Suprapubic skin (tissue), 4 donors: ENCODE measurements at places on chromosomes 5 and 9. TPM values are rescaled to one million over a fixed set of nuclear protein-coding genes. Genes with fewer than 3 reads are reported as not detected.

- no peak overlapping the region for H3K27ac ChIP-seq
- no peak for DNase-seq
- no peaks in the 10 kb centered on the region for H3K36me3 ChIP-seq
- no peak overlapping the region for H3K4me3 ChIP-seq
- no peaks in the 10 kb centered on the region for H3K27me3 ChIP-seq
Observed at GRCh38 chr5:107835096-107835495, 164.4 kb upstream of the EFNA5 start.

DNA sequence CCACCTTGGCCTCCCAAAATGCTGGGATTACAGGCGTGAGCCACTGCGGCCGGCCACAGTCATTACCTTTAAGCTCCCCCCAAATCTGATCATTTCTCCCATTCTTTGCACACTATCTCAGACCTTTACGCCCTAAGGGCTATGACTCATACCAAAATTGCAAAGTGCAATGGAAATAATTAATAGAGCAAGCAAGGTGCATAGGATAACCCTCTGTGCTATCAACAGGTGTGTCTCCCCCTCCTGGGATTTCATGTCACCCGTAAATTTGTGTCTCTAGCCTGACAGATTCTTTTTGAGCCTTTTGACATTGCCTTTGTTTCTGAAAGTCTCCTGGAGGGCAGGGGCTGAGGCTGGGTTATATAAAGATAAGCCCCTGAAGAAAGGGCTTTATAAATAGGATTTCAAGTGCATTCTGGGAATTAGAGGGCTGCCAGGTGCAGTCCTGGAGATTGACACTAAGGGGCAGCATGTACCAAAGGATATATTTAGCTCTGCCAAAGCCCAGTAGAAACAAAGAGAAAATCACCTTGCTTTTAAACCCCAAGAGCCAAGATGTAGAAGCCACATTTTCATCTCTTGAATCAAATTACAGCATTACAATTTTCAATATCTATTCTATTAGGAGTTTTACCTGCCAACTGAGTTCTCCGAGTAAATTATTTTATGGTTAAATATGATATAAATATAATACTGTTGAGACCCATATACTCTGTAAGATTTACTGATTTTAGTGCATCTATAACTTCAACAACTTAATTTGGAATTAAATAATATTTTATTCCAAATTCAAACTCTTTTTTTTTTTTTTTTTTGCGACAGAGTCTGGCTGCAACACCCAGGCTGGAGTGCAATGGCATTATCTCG, 18.2 kb downstream of the S100Z start:
- no peaks in the 10 kb centered on the region for H3K27me3 ChIP-seq
- H3K4me1 ChIP-seq: no peaks in the 10 kb centered on the region
- H3K4me3 ChIP-seq: no peak overlapping the region
- DNase-seq: no peak
- no peaks in the 10 kb centered on the region for H3K36me3 ChIP-seq

DNA sequence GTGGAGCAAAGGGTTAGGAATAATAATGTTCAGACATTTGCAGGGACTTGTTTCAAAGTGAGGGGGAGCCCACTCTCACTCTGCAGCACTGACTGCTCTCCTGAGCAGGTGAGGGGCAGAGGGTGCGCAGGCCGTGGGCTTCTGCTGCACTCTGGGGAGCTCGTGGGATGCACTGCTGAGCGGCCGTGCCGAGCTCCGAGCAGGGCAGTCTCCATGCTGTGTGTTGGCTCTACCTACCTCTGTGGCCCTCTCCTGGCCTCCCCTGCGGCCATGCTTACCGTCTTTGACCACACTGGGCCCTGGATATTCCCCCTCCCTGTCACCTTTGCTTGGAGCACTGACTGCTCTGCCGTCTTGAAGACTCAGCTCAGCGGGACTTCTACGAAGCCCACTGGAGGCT, 33.7 kb downstream of the CRB2 start:
- H3K27ac ChIP-seq: no peak overlapping the region
- H3K36me3 ChIP-seq: no peaks in the 10 kb centered on the region

GRCh38 chr9:128899566-128900322, 17.8 kb downstream of the LRRC8A start:
- no peaks in the 10 kb centered on the region for H3K27me3 ChIP-seq
- peaks cover 88% of the 10 kb centered on the region for H3K4me1 ChIP-seq
- H3K4me3 ChIP-seq: no peak overlapping the region
- H3K27ac ChIP-seq: peak overlapping the region; percentile 65

- H3K27me3 ChIP-seq: peaks cover 5% of the 10 kb centered on the region
- peak overlapping the region; percentile 30 for H3K27ac ChIP-seq
- no peaks in the 10 kb centered on the region for H3K36me3 ChIP-seq
- peak overlapping the region; percentile 43 for H3K4me3 ChIP-seq
Observed at GRCh38 chr5:124735169-124735858, 11.1 kb downstream of the ZNF608 start.

- no peak for DNase-seq
- H3K27me3 ChIP-seq: no peaks in the 10 kb centered on the region
- no peak overlapping the region for H3K27ac ChIP-seq
- H3K4me3 ChIP-seq: no peak overlapping the region
- H3K36me3 ChIP-seq: no peaks in the 10 kb centered on the region
Observed at GRCh38 chr9:6552498-6553121, 92.9 kb downstream of the GLDC start.

- peaks cover 16% of the 10 kb centered on the region for H3K4me1 ChIP-seq
- H3K4me3 ChIP-seq: no peak overlapping the region
- H3K27ac ChIP-seq: no peak overlapping the region
- no peak for DNase-seq
- no peaks in the 10 kb centered on the region for H3K27me3 ChIP-seq
Observed at GRCh38 chr5:74412066-74412465, 228.5 kb downstream of the ENC1 start.

Gene FREM1
- total RNA-seq: 2.0 TPM

Gene ARID3C
- total RNA-seq: 0.57 TPM

Gene UNC5A
- total RNA-seq: not detected

Gene IL9
- total RNA-seq: not detected
